ENCODE measurements at places on chromosomes 2 and 18. TPM values are rescaled to one million over a fixed set of nuclear protein-coding genes. Genes with fewer than 3 reads are reported as not detected.

The CNGA3 gene
- not detected for total RNA-seq

The MYO5B gene
- total RNA-seq: 25.4 TPM

GRCh38 chr18:24936691-24937090 lies 415.3 kb downstream of the ZNF521 start:
- no peak for DNase-seq
- no peaks in the 10 kb centered on the region for H3K4me1 ChIP-seq
- no peak overlapping the region for H3K4me3 ChIP-seq
- no peak overlapping the region for H3K27ac ChIP-seq
- no peaks in the 10 kb centered on the region for H3K36me3 ChIP-seq
- no peaks in the 10 kb centered on the region for H3K27me3 ChIP-seq

- H3K36me3 ChIP-seq: no peaks in the 10 kb centered on the region
- no peak overlapping the region for H3K4me3 ChIP-seq
- no peak overlapping the region for H3K27ac ChIP-seq
- H3K4me1 ChIP-seq: no peaks in the 10 kb centered on the region
These were observed 330.0 kb downstream of the PLCL1 start for GRCh38 chr2:198134293-198134955.

DNA sequence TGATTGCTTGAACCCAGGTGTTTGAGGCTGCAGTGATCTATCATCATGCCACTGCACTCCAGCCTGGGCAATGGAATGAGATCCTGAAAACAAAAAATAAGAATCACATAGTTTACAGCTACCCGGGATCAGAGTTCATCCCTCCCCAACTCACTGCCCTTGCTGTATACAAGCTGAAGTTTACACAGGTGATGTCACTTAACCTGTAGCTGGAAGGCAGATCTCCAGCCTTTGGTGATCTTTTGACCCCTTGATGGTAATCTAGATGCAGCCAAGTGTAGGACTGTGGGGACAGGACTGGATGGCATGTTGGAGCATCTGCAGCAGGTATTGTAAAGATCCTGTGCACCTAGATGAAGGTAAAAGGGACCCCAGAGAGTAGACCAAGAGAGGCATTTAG lies 66.7 kb upstream of the SLC14A2 start:
- no peaks in the 10 kb centered on the region for H3K4me1 ChIP-seq
- no peaks in the 10 kb centered on the region for H3K36me3 ChIP-seq
- H3K27me3 ChIP-seq: peaks cover 37% of the 10 kb centered on the region
- H3K27ac ChIP-seq: no peak overlapping the region

The KRTCAP3 gene
- 62.9 TPM for total RNA-seq

The NMUR1 gene
- not detected for total RNA-seq

- H3K4me1 ChIP-seq: no peaks in the 10 kb centered on the region
- no peak overlapping the region for H3K27ac ChIP-seq
- H3K27me3 ChIP-seq: no peaks in the 10 kb centered on the region
These were observed 184.4 kb downstream of the KCNS3 start for GRCh38 chr2:18062892-18063291.

- no peak overlapping the region for H3K27ac ChIP-seq
- H3K27me3 ChIP-seq: no peaks in the 10 kb centered on the region
- H3K36me3 ChIP-seq: no peaks in the 10 kb centered on the region
- DNase-seq: no peak
These were observed 18.8 kb downstream of the CYP26B1 start for GRCh38 chr2:72128843-72129227.

DNA sequence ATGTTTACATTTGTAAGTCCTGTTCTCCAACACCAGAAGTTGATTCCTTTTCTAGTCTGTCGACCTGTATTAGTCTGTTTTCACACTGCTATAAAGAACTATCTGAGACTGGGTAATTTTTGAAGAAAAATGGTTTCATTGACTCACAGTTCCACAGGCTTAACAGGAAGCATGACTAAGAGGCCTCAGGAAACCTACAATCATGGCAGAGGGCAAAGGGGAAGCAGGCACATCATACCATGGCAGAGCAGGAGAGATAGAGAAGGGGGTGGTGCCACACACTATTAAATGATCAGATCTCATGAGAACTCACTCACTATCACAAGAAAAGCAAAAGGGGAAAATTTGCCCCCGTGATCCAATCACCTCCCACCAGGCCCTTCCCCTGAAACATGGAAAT lies 112.8 kb upstream of the MAP3K20 start:
- H3K27ac ChIP-seq: peak overlapping the region; percentile 67
- peaks cover 23% of the 10 kb centered on the region for H3K4me1 ChIP-seq
- DNase-seq: peak; percentile 77

GRCh38 chr2:181628590-181629585 lies 28.0 kb downstream of the CERKL start:
- H3K36me3 ChIP-seq: no peaks in the 10 kb centered on the region
- no peak overlapping the region for H3K4me3 ChIP-seq
- DNase-seq: no peak

Data from PC-9 (cell line).